ENCODE measurements at places on chromosomes 12 and 14.

DNA sequence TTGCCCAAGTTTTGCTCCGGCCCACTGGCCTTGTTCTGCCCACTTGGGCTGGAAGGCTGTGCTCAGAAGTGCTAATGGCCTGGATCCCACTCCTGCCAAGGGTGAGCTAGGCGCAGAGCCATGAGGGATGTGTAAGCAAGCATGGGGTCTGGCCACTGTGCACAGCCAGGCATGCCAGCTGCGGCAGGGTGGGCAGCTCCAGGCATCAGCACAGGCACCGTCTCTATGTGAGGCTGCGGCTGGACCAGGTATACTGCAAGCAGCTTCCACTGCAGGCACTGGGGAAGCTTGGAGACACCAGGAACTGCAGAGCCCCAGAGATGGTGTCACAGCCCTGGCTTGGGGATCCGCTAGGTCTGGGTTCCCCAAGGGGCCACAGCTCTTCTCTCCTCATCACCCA is 264.9 kb downstream of the LRIG3 start:
- no peak for DNase-seq

- DNase-seq, result no peak
Observed at GRCh38 chr14:99686557-99687283, 2.6 kb downstream of the CYP46A1 start.

- no peak for DNase-seq
Observed at GRCh38 chr12:57623385-57623784, 9.6 kb downstream of the B4GALNT1 start.

- no peak for DNase-seq
Observed at GRCh38 chr12:103960616-103961227, 5.0 kb upstream of the TDG start.

- no peak for DNase-seq
Observed at GRCh38 chr14:92984896-92985295, 61.9 kb downstream of the CHGA start.

DNA sequence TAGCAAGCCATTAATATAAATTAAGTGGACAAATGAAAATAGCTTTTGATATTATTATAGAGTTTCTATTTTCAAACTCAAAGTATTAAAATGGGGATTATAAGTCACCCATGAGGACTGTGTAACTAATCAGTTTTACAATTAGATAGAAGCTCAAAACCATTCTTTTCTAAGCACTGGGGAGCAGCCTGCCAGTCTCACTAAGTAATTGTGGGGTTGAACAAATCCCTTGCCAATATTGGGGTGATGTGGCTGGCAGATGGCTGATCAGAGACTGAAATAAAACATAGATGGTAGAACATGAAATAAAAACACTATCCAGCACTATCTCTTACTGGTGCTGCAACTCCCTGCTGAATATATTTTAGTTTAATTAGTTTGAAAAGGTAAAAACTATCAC is 353.2 kb downstream of the FLRT2 start:
- DNase-seq, result no peak

DNA sequence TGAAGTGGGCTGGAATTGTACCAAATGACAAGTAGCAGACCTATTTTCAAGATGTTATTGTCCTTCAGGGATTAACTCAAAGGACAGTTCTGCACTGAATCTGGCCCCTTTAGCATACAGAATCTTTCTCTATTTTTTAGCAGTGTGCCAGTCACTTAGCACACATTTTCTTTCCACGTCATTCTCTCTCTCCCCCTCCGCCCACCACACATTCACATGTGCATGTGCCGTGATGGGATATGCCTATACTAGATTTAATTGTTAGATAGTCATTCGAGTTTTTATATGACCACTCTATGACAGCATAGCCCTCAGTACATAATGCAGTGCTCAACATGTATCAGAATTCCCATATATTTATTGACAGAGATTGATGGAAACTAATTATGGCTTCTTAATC is 129.1 kb downstream of the KCNC2 start:
- DNase-seq, result no peak

GRCh38 chr12:94704452-94705306 is 54.3 kb upstream of the TMCC3 start:
- no peak for DNase-seq

GRCh38 chr12:49955899-49956662 is 5.5 kb downstream of the AQP2 start:
- DNase-seq, result no peak

GRCh38 chr12:111424189-111424792 is 18.6 kb downstream of the SH2B3 start:
- no peak for DNase-seq

DNA sequence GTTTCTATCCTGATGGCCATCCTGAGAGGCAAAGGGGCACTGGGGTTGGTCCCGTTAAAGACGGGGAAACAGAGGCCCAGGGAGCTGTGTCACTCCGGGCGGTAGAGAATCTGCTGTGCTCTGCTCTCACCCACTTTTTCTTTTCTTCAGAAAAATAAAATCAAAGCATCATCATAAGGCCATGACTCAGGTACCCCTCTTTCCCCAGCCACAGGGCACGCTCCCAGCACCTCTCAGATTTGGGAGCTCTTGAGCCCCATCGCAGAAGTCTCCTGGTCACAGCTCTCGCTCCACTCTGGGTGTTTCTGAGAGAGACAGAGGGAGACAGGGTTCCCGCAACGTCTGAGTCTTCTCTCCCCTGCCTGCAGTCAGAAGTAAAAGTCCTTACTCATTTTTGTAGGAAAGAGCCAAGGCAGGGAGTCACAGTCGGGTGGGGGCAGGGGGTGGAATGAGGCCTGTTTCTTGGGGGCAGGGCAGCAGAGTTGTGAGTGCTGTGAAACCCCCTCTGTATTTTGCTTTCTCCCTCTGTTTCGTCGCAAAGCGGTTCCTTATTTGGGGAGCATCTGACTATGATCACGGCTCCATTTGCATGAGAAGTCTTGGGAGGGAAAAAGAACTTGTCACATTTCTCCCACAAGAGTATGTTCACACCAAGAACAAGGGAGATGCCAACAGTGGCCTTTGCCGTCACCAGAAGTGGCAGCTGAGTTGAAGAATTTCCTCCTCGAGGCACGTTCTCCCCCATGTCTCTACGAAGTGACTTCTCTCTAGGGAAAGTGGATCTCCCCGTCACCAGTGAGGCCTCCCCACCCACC is 139.0 kb downstream of the BCL11B start:
- DNase-seq, result no peak

- no peak for DNase-seq
Observed at GRCh38 chr12:121996945-121997612, 24.6 kb upstream of the BCL7A start.

DNA sequence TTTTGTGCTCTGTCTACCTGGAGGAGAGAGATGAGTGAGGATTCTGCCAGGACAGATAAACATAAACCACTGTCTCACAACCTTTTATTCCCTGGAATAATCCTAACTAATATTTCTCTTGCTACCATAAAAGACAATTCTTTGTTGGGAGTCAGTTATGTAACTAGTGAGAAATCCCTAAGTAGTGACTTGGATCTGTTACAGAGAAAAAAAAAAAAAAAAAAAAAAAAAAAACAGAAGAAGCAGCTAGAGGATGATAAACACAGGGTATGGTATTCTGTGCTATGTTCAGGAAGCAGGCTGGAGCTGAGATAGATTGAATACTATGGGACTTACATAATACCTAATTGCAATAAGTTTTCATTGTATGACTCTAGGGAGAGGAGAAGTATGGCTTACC is 178.7 kb downstream of the CNTN1 start:
- DNase-seq, result no peak

- DNase-seq, result no peak
Observed at GRCh38 chr12:25126746-25127145, 68.2 kb downstream of the DNAI7 start.

DNA sequence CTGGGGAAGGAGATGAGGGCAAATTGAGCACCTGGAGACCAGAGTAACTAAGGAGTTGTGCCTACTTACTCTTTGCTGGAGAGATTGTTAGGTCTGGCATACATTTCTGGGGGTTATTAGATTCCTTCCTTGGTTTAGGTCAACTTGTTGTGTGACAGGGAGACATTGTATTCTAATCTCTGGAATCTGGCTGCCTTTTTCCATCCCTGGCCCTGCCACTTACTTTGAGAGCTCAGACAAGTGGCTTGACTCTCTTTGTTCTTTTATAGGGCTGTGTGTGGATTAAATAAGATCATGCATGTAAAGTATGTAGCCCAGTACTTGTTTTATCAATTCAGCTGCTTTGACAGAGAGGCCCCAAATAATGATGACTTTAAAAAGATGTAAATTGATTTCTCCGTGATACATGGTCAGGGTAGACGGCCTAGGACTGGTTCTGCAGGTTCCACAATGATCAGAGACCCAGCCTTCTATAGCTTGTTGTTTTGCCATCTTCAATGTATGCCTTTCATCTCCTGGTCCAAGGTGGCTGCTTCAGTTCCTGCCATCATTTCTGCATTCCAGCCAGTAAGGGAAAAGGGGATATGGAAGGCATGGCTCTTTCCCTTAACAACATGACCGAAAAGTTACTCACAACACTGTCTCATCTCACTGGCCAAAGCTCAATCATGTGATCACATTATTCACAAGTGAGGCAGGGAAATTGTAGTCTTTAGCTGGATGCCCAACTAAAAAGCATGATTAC is 72.6 kb downstream of the CHST11 start:
- no peak for DNase-seq

GRCh38 chr12:86407620-86408208 is 151.5 kb upstream of the MGAT4C start:
- no peak for DNase-seq

DNA sequence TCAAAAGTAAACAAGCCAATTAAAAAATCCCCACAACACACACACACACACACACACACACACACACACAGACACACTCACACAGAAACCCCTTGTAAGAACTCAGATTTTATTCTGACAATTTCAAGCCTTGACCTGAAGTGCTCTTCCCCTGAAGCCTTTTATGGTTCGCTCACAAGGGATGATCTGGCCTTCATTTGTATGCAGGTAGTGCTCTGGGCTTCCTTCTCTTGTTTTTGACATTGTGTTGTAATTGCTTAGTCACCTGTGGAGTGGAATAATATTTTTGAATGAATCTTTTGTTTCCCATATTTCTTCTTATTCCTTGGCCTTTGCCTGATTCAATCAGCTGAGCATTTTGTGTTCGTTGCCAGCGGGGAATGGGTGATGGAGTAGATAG is 83.3 kb upstream of the CSRP2 start:
- DNase-seq, result no peak

DNA sequence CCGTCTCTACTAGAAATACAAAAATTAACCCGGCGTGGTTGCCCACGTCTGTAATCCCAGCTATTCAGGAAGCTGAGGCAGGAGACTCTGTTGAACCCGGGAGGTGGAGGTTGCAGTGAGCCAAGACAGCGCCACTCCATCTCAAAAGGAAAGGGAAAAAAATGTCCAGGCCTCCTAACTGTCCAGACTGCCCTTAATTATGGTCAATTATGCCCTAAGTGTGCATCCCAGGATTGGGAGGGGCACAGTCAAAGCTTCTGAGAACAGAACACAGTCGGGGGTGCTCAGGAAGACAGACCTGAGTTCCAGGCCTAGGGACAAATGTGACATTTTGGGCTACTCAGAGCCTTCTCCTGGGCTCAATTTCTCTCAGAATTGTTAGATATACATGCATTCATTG is 31.8 kb upstream of the SMUG1 start:
- DNase-seq, result no peak

- DNase-seq, result no peak
Observed at GRCh38 chr12:26401874-26402273, 206.5 kb downstream of the SSPN start.

- DNase-seq, result no peak
Observed at GRCh38 chr14:76773956-76774820, 12.9 kb downstream of the VASH1 start.

GRCh38 chr12:16482726-16483125 is 123.2 kb downstream of the LMO3 start:
- no peak for DNase-seq

- DNase-seq, result no peak
Observed at GRCh38 chr14:35419429-35419841, 14.9 kb upstream of the NFKBIA start.

- no peak for DNase-seq
Observed at GRCh38 chr14:44113769-44114730, 393.0 kb downstream of the FSCB start.

GRCh38 chr14:38971258-38971921 is 131.6 kb downstream of the SEC23A start:
- no peak for DNase-seq

GRCh38 chr12:685388-685787 is 22.1 kb upstream of the NINJ2 start:
- DNase-seq, result no peak

GRCh38 chr12:120581998-120582397 is 796 bp upstream of the POP5 start:
- no peak for DNase-seq

DNA sequence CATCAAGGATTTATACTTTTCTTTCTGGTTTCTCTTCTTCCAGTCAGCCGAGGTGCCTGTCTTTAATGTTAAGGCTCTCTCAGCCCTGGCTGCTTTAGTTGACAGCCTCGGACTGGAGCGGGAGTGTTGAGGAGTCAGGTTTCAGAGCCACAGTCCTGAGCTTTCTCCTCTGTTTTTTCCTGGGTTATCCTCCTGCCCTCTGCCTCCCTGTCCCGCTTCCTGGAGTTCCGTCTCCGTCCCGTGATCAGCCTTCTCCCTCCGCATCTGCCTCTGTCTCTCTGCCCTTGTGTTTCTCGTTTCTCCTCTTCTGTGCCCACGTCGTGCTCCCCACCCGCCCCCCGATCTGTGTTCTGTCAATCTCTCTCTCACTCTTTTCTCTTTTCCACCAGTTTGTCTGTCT is 33.0 kb downstream of the IQSEC3 start:
- no peak for DNase-seq

GRCh38 chr14:75049136-75049535 is 2.1 kb downstream of the MLH3 start:
- DNase-seq, result no peak

GRCh38 chr12:42757624-42758119 is 168.1 kb upstream of the PRICKLE1 start:
- DNase-seq, result no peak

GRCh38 chr14:90576581-90576980 is 179.8 kb downstream of the CALM1 start:
- no peak for DNase-seq

- no peak for DNase-seq
Observed at GRCh38 chr12:116165036-116165425, 112.5 kb downstream of the MED13L start.

- DNase-seq, result no peak
Observed at GRCh38 chr12:1013618-1014489, 22.8 kb downstream of the ERC1 start.

GRCh38 chr14:36553656-36554260 is 28.7 kb downstream of the NKX2-8 start:
- no peak for DNase-seq

DNA sequence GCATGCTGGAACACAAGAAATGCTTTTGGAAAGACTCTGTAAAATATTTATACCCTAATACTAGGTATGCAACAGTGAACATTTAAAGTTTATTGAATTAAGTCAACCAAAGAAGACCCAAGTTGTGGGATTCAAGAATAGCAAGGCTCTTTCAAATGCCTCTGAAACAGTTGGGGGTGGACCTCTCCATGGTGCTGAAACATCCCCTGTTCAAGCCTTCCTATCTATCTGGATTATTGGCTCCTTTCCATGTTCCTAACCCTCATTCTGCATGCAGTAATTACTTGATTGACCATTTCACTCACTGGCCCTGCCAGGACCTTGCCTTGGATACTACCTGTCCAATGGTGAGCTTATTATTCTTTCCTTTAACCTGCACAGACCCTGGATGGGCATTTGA is 349.7 kb downstream of the NRXN3 start:
- DNase-seq, result no peak
